Germinal center (tissue), 1 donor: ENCODE measurements at places on chromosomes 6 and 20.

- DNase-seq = no peak
Measured at GRCh38 chr20:40717343-40717865, 28.4 kb upstream of the MAFB start.

GRCh38 chr6:40946738-40947301 lies 92.2 kb downstream of the UNC5CL start:
- DNase-seq = no peak

DNA sequence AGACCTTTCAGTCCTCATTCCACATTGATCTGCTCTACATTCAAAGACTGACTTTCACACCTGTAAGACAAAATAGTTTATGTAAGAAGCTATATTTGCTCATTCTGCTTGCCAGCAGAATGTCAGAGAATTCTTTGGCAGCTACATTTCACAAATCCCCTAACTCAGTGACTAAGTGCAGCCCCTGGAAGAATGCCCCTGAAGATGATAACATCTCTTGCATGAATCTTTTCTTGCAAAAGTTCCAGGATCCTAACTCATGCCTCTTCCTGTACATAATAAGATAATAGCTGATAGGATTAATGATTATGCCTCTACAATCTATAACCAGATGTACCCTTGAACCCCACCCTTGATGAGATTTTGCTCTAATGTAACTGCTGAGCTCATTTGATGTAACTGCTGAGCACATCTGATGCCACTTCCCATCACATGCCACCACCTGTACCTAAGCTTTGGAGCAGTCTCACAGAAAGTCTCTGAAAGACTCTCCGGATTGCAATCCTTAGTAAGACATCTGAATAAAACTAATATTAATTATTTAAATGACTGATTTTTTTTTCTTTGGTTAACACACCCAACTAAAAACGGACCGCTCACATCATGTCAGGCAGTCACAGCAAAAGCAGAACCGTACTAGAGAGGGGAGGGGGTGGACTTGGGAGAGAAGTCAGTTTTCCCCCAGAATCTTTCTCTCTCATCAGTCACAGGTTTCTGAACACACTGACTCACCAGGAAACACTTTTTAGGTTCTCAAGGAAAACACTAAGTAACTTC lies 684 bp upstream of the DNAH8 start:
- DNase-seq = no peak

- DNase-seq = no peak
Measured at GRCh38 chr6:108465098-108465495, 95.6 kb upstream of the FOXO3 start.

DNA sequence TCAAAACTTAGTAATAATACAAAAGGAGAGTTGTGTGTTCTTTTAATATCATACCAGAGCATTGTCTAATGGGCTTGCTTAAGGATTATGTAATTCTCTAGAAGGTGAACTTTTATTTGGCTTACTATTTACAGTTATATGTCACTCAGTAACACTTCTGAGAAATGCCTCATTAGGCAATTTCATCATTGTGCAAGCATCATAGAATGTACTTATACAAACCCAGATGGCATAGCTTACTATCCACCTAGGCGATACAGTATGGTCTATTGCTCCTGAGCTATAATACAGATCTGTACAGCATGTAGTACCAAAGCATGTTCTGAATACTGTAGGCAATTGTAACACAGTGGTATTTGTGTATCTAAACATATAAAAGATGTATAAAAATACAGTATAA lies 340.1 kb downstream of the PHF3 start:
- DNase-seq = no peak

- DNase-seq = no peak
Measured at GRCh38 chr6:4351520-4352321, 216.3 kb upstream of the ECI2 start.
